ENCODE measurements at places on chromosomes 16 and 17. TPM values are rescaled to one million over a fixed set of nuclear protein-coding genes. Genes with fewer than 3 reads are reported as not detected.

GRCh38 chr16:47139561-47140185 lies 4.1 kb downstream of the NETO2 start:
- no peaks in the 10 kb centered on the region for H3K27me3 ChIP-seq
- no peaks in the 10 kb centered on the region for H3K36me3 ChIP-seq
- H3K4me1 ChIP-seq: peaks cover 13% of the 10 kb centered on the region
- no peak overlapping the region for H3K4me3 ChIP-seq
- no peak for DNase-seq

DNA sequence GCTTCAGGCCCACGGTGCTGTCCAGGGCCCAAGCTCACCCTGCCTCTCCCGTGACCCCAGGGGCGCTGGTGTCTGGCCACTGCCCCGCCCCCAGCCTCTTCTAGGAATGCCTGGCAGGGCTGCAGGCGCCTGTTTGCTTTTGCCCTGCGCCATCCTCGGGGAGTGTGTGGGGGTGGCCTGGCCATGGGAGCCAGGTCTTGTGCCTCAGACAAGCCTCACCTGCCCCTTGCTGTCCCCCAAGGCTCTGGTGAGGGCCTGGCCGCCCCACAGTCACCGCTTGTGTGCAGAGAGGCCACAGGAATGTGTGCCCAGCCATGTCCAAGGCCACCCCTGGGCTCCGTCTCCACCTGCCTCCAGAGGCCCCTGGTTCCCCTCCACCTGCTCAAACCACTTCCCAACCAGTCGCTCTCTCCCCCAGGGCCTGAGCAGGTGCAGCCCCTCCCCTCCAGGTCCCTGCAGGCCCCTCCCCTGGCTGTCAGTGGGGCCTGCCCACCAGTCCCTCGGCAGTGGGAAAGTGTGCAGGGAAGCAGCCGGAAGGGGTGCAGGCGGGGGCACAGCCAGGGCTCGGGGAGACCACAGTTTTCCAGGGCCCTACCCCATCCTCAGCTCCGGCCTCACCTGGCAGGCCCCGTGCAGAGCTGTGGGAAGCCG lies 841 bp upstream of the IGFALS start:
- peaks cover 16% of the 10 kb centered on the region for H3K36me3 ChIP-seq
- H3K27me3 ChIP-seq: no peaks in the 10 kb centered on the region
- no peaks in the 10 kb centered on the region for H3K4me1 ChIP-seq
- no peak overlapping the region for H3K27ac ChIP-seq

DNA sequence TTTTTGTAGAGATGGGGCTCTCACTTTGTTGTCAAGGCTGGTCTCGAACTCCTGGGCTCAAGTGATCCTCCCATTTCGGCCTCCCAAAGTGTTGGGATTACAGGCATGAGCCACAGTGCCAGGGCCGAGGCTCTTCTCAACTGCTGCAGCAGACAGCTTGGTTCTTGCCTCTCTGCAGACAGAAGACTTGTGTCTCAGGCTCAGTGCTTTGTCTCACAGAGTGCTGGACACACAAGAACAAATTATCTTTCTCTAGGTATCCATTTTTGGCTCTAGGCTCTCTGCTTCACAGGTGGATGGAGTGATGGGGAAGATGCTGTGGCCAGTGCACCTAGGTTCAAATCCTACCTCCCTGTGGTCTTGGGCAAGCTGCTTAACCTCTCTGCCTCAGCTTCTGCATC lies 80.8 kb upstream of the RNU2-1 start:
- H3K27me3 ChIP-seq: no peaks in the 10 kb centered on the region
- no peak overlapping the region for H3K4me3 ChIP-seq
- no peaks in the 10 kb centered on the region for H3K4me1 ChIP-seq
- no peak for DNase-seq
- no peak overlapping the region for H3K27ac ChIP-seq

DNA sequence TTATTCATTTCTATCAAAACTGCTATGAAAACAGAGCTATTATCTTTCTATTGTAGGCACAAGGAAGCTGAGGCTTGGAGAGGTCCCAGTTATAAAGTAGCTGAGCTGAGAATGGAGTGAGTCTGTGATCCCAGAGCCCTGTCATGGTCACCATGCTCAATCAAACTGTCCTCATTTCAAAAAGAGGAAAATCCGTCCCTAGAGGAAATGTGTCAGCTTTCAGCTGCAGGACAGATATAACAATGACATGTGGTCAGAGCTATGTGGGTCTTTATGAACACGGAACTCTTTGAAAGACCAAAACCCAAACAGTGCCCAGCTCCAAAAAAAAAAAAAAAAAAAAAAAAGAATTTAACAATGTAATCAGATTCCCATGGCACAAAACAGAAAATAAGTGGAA lies 266.1 kb downstream of the XYLT1 start:
- H3K36me3 ChIP-seq: peaks cover 21% of the 10 kb centered on the region
- no peak overlapping the region for H3K27ac ChIP-seq
- peaks cover 7% of the 10 kb centered on the region for H3K4me1 ChIP-seq
- DNase-seq: no peak
- H3K27me3 ChIP-seq: no peaks in the 10 kb centered on the region

DNA sequence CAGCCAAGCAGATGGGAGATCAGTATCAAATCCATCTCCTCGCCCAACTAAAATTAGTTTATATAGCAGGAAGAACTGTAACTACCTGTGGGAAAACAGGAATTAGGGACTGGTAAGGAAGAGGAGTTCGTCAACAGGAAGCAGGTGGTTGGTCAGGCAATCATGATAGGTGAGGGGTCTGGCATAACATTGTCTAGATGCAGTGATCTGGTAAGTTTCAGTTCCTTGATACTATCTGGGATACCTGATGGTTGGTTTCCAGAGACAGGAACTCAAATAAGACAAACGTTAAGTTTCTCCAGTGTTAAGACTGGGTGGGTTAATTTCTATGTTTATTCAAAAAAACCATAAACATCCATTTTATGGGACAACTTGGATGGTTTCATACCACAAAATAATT lies 53.8 kb downstream of the CEP112 start:
- H3K27me3 ChIP-seq: no peaks in the 10 kb centered on the region
- DNase-seq: no peak
- H3K4me3 ChIP-seq: no peak overlapping the region
- H3K36me3 ChIP-seq: no peaks in the 10 kb centered on the region

GRCh38 chr16:89602273-89602951 lies 11.0 kb upstream of the DPEP1 start:
- H3K27ac ChIP-seq: no peak overlapping the region
- no peaks in the 10 kb centered on the region for H3K36me3 ChIP-seq
- no peak overlapping the region for H3K4me3 ChIP-seq
- DNase-seq: peak; percentile 72
- H3K4me1 ChIP-seq: peaks cover 13% of the 10 kb centered on the region

- H3K27me3 ChIP-seq: no peaks in the 10 kb centered on the region
- no peak for DNase-seq
- no peak overlapping the region for H3K4me3 ChIP-seq
- peaks cover 2% of the 10 kb centered on the region for H3K36me3 ChIP-seq
- peaks cover 32% of the 10 kb centered on the region for H3K4me1 ChIP-seq
Observed at GRCh38 chr17:57396511-57396921, 140.2 kb downstream of the MSI2 start.

DNA sequence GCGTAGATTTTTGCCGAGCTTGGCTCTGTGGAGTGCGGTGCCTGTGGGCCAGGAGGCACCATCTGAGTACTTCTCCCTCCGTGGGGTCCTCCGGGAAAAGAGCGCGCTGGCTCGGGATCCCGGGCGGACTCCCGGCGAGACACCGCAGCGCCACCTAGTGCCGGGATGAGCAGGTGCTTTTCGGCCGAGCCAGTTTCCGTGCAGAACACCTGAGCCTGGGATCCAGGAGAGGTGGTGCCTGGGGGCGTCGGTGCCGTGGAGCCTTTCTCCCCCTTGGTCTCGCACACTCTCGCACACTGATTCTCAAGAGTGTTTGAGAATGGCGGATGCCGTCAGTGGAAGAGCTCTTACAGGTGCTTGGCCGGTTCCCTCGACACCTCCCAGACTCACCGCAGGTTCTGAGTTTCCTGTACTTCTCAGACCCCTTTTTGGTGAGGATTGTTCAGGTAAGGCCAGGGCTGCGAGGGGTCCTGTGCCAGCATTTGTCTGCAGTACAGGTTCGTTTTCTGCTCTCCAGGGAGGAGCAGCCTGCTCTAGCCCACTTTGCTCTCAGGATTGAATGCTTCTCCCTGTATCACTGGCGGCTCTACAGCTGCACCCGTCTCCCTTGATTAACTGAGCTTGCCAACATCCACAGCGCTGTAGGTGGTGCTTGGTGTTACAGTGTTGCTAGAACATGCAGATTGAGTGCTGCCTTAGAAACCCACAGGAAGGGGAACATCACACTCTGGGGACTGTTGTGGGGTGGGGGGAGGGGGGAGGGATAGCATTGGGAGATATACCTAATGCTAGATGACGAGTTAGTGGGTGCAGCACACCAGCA lies 23.3 kb downstream of the TBCD start:
- DNase-seq: peak; percentile 41
- no peak overlapping the region for H3K27ac ChIP-seq
- no peak overlapping the region for H3K4me3 ChIP-seq
- no peaks in the 10 kb centered on the region for H3K27me3 ChIP-seq
- no peaks in the 10 kb centered on the region for H3K4me1 ChIP-seq
- peaks cover 24% of the 10 kb centered on the region for H3K36me3 ChIP-seq

- no peaks in the 10 kb centered on the region for H3K4me1 ChIP-seq
- H3K4me3 ChIP-seq: no peak overlapping the region
- peak; percentile 49 for DNase-seq
Observed at GRCh38 chr17:58710948-58711552, 18.6 kb downstream of the RAD51C start.

MYH8 gene
- polyA plus RNA-seq: not detected

USP6 gene
- polyA plus RNA-seq: not detected

TMED6 gene
- not detected for polyA plus RNA-seq

All from SK-N-SH (cell line).